ACHN (cell line): ENCODE measurements at places on chromosomes 1 and 21.

- DNase-seq: no peak
These were observed 23.6 kb downstream of the ZBTB18 start for GRCh38 chr1:244074559-244075171.

GRCh38 chr1:199041173-199041914 lies 402.5 kb downstream of the PTPRC start:
- DNase-seq: no peak

GRCh38 chr1:168227620-168228019 lies 1.8 kb downstream of the SFT2D2 start:
- DNase-seq: peak; percentile 35

DNA sequence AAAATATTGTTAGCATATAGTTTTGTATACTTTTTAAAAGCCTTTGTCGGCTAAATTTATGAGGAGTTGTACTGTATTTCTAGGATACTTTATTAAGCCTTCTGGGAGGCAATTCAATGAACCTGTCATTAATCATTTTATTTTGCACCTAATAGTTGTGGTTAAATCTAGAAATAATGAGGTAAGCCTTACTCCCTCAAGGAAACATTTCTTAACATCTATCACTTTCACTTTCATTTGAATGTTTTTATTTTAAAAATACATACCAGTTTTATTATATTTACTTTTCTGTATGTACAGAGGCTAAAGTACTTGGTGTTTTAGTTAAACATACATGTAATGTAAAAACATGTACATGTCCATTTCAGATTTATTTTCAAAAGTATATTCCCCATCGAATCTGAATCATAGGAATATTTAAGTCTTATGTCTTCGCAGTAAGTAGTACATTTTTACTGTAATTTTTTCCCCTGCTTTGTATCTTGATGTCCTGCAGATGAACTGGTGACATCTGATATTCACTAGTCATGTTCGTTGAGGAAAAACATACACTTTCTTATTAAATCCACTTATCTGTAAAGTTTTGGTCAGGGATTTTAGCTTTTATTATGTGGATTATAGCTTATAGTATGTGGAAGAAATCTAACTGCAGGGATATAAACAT lies 82.8 kb downstream of the DISP1 start:
- DNase-seq: peak; percentile 16

DNA sequence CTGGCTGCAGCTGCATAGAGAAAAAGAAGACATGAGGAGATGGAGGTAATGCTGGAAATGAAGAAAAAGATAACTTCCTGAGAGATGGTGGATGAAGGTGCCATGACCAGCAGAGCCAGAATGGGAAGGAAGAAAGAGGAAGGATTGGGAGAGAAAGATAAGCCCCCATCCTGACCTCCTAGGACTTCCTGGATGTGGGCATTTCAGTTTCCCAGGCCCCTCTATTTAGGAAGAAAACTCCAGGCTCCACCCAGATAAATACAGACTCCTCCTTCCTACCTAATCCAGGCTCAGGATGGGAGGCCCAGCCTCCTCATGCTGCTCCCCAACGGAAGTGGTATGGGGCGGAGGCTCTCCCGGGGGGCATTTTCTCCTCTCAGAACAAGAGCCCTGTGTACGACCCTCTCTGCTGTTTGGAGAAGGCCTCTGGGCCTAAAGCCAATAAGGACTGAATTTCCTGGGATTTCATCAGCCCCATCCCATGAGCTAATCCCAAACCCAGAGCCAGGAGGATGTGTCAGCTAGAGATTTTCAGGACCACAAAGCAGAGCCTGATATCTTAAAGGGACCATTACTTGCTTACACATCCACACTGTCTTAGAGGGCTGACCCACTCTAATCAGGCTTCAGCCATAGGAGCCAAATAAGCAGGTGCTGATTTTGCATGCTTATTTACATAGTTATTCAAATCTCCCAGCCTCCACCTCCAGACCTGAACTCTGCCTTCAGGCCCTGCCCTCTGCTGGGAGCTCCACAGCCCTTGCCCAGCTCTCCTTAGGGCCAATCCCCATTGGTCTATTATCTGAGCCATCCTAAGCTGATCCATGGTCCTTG lies 5.1 kb upstream of the ARHGEF2 start:
- DNase-seq: peak; percentile 86

GRCh38 chr21:41894922-41895557 lies 15.9 kb upstream of the PRDM15 start:
- DNase-seq: peak; percentile 84

GRCh38 chr1:248862695-248862997 lies 3.8 kb upstream of the ZNF692 start:
- peak; percentile 13 for DNase-seq

DNA sequence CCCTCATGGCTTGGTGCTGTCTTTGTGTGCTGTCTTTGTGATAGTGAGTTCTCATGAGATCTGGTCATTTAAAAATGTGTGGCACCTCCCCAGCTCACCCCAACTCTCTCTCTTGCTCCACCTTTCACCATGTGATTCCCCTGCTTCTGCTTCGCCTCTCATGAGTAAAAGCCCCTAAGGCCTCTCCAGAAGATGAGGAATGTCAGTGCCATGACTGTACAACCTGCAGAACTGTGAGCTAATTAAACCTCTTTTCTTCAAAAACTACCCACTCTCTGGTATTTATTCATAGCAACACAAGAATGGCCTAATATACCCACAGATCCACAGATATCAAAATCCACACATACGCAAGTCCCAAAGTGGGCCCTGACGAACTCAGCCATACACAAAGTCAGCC lies 88.9 kb upstream of the PPP2R5A start:
- DNase-seq: no peak

- peak; percentile 53 for DNase-seq
These were observed 5.1 kb upstream of the SSR2 start for GRCh38 chr1:156025876-156026275.

DNA sequence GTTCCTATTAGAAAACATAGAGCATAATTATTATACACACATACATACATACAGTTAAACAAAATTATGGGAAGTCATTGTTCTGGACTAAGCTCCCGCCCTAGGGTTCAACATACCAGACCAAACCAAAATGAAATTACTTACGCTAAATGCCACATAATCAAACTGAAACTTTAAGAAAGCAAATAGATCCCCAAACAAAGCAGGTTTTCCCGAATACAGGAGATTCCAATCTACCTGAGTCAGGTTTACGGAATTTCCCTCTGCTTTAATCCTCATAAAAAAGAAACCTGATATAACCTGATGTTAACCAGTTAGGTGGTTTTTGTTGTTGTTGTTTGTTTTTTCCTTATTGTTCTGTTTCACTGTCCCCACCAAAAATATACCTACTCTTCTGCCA lies 1886.9 kb downstream of the NCAM2 start:
- DNase-seq: peak; percentile 10

DNA sequence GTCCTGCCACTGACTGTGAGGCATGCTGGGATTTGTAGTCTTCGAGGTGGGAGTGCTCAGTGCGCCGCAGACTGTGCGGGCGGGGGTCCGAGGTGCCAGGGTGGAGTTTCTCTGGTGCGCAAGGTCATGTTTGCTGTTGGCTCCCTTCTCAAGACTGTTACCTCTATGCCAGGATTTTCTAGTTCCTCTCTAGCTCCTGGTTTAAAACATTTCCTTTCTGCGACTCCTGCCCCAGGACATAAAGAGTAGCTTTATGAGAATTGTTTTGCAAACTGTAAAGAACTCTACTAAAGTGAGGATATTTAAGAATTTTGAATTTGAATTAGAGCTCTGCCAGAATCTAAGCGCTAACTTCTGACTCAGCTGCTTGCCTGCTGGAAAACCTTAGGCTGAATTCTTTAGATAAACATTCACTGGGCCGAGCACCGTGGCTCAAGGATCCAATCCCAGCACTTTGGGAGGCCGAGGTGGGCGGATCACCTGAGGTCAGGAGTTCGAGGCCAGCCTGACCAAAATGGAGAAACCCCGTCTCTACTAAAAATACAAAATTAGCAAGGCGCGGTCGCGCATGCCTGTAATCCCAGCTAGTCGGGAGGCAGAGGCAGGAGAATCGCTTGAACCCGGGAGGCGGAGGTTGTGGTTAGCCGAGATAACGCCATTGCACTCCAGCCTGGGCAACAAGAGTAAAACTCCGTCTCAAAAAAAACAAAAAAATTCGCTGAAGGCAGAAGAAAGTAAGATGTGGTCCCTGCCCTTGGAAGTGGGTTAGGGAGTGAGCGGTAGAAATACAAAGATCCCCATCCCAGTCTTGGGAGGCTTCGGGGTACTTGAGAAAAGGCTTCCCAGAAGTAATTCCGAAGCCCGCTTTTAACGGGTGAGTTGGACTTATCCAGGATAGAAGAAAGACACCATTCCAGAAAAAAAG lies 992 bp upstream of the USP48 start:
- DNase-seq: peak; percentile 97

DNA sequence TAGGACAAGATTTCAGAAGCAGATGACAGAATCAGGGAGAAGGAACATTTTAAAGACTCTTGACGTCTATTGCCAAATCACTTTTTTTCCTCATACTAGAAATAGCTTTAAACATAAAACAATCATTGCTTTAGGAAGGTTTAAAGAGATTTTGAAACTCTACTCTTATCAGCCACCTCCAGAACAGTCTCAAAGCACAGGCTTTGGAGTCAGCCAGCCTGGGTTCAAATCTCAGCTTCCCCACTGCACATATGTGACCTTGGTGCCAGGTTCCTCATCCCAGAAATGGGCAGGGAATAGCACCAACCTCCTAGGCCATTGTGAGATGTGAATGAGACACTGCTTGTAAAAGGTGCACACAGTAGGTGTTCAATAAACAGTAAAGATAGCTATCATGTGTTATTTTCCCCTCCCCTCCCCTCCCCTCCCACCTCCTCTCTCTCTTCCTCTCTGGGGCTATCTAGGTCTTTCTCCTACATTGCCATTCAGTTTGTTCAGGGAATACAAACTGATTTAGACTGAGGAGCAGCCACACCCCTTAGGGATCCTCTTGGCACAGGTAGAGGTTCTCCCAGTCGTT lies 20.6 kb downstream of the SPOCD1 start:
- DNase-seq: no peak

GRCh38 chr21:32842146-32842545 lies 70.6 kb upstream of the PAXBP1 start:
- no peak for DNase-seq

GRCh38 chr1:168146160-168146539 lies 9.4 kb upstream of the GPR161 start:
- no peak for DNase-seq

DNA sequence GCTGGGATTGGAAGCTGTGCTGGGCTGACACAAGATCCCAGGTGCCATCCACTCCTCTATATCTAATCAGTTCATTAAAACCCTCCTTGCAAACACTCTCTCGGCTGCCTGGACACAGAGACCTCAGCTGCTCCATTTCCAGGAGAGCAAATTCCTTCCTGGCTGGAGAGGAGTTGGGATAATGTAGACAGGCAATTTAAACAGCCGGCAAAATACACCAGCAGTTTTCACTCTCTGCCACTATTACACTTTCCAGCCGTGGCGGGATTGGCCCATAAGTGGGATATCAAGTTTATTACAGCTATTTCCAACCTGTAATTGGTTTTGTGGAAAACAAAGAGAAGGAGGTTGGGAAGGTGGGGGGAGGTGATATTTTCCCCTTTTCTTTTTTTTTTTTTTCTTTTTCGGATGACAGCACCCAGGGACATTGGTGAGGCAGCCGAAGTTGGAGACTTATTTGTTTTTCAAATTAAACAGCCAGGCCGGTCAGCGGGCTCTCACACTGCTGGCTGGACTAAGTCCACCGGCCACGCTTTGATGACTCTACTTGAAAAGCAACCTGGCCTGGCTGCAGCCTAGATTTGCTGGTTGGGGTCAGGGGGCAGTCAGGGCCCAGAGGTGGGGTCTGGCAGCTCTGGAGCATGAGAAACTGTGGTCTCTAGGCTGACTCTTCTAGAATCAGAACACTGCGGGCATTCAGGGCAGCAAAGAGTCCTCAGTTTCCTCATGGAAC lies 177.4 kb downstream of the IGSF21 start:
- DNase-seq: no peak

DNA sequence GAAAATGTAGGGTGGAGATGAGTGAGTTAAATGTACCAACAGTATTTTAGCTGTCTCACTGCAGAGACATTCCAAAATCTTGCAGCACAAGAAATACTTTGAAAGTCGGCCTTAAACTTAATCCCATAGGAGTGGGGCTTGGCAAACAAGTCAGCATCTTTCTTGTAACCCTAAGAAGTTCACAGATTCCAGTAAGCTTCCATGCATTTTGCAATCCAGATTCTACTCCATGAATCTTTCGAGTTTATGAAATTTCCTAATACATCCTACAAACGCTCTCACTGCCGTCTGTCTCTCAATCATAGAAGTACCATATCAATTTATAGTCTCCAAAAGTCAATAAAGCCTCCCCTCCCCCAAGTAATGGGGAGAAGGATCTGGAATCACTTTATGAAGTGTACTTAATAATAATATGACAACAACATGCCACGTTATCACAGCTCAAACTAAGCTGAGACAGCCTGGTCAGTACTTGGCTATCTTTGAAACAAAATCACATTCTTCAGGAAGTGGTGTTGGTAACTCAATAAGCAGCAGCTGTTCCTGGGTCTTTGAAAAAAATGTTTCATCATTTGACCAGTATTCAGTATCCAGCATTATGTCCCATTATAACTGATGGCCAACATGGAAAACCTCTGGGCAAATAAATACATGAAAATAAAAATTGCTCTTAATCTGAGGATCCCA lies 317.4 kb upstream of the RUNX1 start:
- no peak for DNase-seq

- no peak for DNase-seq
These were observed 183.5 kb upstream of the DPYD start for GRCh38 chr1:98104289-98104688.

DNA sequence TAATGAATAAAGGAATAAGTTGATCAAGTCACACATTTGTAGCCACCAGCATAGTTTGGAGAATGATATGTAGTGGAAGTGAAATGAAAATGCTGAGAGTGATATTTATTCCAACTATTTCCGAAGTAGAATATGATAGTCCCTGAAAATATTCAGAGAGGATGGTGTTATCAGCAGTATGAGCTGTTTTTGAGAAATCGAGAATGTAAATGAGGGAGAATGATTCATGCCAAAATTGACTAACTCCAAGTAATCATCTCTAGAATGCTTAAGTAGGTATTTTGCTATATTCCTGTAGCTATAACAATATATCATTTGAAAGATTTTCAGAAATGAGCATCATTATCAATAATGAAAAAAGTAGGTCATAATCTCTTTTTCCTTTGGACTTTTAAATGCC lies 178.9 kb downstream of the PDE4B start:
- DNase-seq: no peak

DNA sequence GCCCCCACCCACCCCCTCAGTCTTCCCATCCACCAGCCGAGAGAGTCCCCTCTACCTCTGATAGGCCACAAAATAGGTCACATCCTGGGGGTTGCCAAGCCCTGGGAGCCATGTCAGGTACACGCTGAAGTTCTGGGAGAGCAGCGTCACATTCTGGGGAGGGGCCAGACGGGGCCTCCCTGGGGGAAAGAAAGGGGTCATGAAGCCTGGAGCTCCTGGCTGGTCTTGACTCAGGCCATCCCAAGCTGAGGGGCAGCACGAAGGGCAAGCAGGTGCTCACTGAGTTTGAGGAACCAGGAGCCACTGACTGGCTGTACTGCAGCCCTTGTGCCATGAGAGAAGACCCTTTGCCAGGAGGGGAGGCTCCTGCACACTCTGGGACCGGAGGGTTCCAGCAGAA lies 6.4 kb downstream of the IFNLR1 start:
- DNase-seq: no peak

GRCh38 chr21:38249256-38249655 lies 7.5 kb upstream of the KCNJ15 start:
- DNase-seq: no peak
